ENCODE measurements at places on chromosomes 7 and 10.
A peak's percentile ranks its signal among the peaks of the same experiment; 100 is the strongest.

DNA sequence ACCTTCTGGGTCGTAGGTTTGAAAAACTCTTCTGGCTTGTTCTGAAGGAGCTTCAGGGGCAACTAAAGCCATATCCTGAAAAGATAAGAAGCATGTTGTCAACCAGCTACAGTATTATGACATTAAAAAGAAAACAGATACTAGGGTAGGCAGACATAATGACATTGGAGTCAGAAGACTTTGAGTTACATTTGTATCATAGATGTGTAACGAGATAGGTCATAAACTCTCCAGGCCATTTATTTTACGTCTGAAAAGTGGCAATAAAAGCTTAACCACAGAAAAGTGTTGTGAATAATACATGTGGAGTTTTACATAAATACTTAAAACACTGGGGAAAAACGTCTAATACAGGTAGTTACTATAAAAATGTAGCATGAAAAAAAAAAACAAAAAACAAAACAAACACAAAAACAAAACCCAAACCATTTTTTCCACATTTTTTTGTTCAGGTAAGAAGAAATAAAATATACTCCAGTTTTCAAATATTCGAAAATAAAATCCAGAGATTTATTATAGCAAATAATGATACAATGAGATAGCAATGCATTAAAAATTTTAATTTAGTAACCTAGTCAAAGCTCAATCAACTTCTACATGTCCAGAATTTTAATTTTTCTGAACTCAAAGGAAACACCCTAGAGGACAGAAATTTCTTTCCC, 64.1 kb downstream of the MINDY3 start:
- DNase-seq: no peak

- no peak for DNase-seq
These were observed 6.9 kb downstream of the MTG1 start for GRCh38 chr10:133400624-133401424.

DNA sequence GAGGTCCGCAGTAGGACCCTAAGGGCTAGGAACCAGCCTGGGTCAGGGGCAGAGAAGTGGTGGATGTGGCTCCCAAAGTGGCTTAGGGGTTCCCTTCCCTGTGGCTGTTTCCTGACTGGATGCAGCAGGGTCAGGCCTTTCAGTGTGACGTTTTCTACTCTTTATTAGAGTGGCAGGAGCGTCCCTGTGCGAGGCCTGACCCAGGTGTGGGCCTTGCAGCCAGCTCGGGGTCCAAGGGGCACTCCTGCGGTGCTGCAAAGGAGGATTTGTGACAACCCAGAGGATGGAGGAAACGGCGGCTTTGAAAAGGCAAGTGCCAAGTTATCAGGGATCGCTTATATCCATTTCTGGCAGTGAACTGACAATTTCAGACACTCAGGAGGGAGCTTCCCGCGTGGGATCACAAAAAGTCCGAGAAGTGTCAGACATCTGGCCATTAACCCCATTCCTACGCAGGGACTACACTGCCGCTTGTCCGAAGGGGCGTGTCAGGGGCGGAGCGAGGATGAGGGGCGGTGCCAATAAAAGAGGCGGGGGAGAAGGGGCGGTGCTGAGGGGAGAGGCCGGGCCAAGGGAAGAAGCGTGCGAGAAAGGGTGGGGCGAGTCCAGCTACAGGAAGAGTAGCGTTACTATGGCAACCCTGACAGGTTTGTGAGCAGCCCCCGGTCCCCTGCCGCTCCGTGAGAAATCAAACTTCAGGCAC, 98.8 kb upstream of the ZNF722 start:
- DNase-seq: peak; percentile 59

DNA sequence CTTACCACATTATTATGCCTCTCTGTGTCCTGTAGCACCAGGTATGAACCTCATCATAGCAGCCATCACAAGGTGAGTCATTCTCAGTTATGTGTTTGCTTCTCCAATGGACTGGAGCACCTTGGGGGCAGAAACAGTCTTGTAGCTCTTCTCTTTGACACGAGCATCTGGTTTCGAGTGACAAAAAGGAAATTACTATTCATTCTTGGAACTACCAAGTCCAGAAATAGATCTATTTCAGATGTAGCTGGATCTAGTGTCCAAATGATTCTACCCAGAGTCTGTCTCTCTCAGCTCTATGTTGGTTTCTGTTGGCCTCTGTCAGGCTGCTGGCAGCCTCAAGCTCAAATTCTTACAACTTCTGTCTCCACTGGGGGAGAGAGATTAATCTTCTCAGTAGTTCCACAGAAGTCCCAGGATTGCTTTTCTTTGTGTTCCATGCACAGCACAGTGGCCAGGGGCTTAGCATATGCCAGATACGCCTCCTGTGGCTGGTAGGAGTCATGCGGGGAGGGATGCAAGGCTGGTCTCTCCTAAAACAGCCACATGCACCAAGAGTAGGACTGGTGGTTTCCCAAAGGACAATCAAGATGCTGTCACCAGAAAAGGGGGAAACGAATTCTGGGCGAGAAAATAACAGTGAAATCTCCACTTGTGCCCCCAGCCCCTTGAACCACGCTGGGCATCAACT, 37.2 kb upstream of the PAPSS2 start:
- no peak for DNase-seq

- no peak for DNase-seq
These were observed 990.4 kb downstream of the NRG3 start for GRCh38 chr10:82865366-82865765.

DNA sequence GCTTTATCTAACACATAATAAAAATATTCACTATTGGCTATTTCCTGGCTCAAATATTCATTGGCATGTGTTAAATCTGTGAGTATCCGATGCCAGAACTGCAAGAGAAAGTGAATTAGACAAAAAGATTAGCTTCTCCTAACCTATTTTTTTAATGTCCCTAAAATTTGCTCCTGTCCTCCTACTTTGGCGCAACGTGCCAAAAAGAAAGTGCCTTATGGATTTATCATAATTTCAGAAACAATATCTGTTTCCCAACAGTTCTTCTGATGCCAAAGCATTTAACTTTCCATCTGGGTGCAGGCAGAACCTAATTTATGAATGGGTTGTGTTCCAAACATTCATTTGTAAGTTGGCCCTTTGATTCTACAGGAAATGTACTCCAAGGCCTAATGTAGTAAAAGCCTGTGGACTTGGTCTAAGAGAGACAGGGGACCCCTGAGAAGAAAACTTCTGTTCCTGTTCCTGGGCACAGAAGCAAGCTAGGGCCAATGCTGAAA, 15.4 kb downstream of the PIP4K2A start:
- DNase-seq: no peak

DNA sequence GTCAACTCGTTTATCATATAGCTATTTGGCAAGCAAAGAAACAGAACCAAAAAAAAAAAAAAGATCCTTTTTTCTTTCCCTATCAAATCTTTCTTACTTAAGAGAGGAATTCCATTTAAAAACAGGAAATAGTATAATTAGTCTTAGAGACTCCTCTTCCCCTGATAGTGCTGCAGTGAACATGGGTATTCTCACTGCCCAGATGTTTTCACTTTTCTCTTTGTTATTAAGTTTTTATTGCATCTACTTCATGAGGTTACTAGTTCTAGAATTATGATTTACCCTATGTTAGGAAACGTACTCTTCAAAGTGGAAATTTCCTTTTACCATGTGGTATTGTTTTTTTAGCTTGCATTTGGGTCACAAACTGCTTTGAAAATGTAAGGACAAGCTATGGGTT, 8.5 kb downstream of the CASP2 start:
- DNase-seq: no peak

DNA sequence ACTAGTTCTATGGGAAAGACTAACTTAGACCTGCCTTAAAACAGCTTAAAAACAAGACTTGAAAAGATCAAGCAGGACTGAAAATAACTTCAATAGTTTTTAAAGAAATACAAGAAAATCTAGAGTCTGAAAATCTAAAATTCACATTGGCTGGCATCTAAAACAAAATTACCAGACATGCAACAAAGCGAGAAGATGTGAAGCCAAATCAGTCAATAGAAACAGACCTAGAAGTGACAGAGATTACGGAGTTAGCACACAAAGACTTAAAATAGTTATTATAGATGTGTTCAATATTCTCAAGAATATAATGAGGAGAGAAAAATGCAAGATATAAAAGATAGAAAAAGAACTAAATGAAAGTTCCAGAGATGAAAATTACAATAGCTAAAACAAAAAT, 78.3 kb upstream of the DIP2C start:
- no peak for DNase-seq

GRCh38 chr7:100825215-100825671, 2.1 kb downstream of the EPHB4 start:
- no peak for DNase-seq

DNA sequence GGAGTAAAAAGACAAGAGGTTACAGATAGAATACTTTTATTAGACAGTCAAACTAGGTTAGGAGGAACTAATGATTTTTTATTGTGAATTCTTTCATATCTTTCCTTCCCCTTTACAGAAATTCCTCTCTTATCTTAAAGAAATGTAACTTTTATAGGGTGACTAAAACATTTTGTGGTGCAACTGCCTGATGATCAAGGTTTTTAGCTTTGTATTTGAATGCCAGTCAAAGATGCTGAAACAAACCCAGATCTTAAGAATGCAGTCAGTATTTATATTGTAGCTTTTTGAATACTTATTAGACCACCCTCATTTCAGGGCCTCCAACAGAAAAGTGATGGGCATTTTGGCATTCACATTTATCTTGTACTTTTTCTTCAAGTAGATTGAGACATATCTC, 27.4 kb downstream of the TAX1BP1 start:
- no peak for DNase-seq

DNA sequence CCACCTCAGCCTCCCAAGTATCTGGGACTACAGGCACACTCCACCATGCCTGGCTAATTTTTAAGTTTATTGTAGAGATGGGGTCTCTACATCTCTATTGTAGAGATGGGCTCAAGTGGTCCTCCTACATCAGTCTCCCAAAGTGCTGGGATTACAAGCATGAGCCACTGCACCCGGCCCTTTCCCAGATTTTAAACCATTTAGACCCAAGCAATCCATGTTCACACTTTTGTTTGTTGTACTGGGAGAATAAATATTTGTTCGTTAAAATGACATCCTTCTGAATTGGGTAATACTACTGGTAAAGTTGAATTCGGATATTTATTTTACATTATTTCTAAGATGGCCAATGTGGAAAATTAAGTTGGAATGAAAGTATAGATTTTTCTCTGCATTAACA, 52.7 kb downstream of the MINPP1 start:
- DNase-seq: no peak

DNA sequence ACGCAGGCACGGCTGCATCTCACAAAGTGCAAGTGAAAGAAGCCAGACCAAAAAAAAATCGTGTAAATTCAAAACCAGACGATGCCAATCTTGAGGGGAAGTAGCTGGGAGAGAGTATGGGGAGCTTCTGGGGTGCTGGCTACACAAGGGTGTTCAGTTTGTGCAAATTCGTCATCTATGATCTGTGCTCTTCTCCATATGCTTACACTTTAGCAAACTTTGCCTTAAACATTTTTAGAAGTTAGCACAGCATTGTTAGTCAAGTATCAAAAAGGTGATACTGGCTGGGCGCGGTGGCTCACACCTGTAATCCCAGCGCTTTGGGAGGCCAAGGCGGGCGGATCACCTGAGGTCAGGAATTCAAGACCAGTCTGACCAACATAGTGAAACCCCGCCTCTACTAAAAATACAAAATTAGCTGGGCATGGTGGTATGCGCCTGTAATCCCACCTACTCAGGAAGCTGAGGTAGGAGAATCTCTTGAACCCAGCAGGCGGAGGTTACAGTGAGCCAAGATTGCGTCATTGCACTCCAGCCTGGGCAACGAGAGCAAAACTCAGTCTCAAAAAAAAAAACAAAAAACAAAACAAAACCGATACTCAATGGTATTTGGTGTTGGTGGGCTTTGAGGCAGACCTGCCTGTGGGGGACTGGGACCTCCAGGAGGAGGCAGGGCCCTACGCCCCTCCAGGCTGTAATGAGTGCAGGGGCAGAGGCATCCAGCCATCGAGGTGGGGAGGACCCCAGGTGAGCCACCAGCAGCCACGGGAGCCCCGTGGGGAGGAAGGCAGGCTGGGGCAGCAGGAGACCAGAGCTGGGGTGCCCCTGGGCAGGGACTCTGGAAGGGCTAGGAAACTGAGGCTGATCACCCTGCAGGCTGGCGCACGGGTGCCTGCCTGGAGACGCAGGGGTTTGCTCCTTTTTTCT, 150.0 kb downstream of the PRKAG2 start:
- DNase-seq: no peak

DNA sequence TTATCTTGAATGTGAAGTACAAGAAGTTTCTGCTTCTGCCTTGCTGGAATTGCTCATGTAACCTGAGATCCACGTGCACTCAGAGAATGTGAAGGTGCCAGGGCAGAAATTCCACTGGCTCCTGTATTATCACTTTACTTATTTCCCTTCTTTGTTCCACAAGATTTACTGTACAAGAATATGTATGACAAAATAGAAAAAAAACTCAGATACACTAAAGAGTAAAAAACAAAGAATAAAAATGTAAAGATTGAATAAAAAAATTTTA, 43.0 kb downstream of the PLCE1 start:
- DNase-seq: no peak

DNA sequence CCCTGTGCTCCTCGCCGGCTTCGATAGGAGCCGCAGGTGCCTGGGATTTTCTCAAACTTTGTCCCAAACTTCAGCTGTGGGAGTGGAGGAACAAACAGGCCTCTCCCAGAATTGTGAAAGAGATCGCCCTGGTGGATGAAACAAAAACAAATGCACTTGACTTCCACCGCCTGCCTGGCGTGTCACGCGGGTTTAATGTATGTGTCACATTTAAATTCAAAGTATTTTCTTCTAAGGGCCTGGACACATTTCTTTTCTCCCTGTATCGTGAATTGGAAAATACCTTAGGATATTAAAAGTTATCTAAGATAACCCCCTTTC, 694 bp upstream of the WASL start:
- no peak for DNase-seq

DNA sequence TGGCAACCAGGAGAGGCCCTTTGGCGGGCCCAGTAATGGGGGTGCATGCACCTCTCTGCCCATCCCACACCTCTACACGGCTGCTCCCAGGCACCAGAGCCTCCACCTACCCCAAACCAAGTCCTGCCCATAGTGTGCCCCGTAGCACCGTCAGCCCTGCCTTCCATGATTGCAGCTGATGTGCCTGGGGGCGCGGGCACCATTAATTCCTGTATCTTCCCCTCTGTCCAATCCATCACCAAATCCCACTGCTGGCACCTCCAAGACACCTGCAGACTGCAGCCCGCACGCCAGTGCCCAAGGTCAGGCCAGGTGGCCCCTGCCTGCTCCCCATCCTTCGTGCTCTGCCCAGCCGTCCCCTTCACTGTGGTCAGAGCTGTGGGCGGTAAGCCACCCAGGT, 533.0 kb downstream of the PTPRN2 start:
- no peak for DNase-seq

GRCh38 chr10:76969366-76969948, 668.2 kb downstream of the KCNMA1 start:
- no peak for DNase-seq

- peak; percentile 10 for DNase-seq
These were observed 112.5 kb upstream of the PRSS1 start for GRCh38 chr7:142636751-142637150.

DNA sequence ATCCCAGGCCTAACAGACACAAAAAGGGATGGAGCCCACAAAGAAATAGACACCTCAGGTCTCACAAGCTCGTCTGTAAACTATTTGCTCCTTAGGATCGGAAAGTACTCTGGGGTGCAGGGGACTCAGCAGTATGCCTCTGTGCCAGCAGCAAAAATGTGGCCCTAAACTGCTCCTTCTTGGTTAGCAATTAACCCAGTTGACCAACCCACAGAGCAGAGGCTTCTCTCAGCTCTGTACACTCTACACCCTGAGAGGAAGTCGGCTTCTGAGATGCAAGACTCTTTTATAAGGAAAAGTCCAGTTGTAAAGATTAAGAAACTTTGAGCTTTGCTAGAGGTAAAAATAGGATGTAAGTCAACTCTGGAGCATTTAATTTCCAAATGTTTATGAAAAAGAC, 156.3 kb upstream of the PRSS58 start:
- no peak for DNase-seq

GRCh38 chr7:46494441-46494840, 573.4 kb upstream of the IGFBP3 start:
- no peak for DNase-seq

All from activated CD4-positive, alpha-beta T cell treated with anti-CD3 and anti-CD28 coated beads, Interleukin-2, amount 50 U/mL, for 24 hours (primary cell).